ENCODE measurements at places on chromosomes 1 and 21. TPM values are rescaled to one million over a fixed set of nuclear protein-coding genes. Genes with fewer than 3 reads are reported as not detected.
A peak's percentile ranks its signal among the peaks of the same experiment; 100 is the strongest.

- H3K27ac ChIP-seq = no peak overlapping the region
- H3K4me1 ChIP-seq = peaks cover 23% of the 10 kb centered on the region
- no peak overlapping the region for H3K4me3 ChIP-seq
- no peaks in the 10 kb centered on the region for H3K27me3 ChIP-seq
- DNase-seq = no peak
- no peaks in the 10 kb centered on the region for H3K36me3 ChIP-seq
Measured at GRCh38 chr1:24283326-24284155, 35.6 kb upstream of the GRHL3 start.

DNA sequence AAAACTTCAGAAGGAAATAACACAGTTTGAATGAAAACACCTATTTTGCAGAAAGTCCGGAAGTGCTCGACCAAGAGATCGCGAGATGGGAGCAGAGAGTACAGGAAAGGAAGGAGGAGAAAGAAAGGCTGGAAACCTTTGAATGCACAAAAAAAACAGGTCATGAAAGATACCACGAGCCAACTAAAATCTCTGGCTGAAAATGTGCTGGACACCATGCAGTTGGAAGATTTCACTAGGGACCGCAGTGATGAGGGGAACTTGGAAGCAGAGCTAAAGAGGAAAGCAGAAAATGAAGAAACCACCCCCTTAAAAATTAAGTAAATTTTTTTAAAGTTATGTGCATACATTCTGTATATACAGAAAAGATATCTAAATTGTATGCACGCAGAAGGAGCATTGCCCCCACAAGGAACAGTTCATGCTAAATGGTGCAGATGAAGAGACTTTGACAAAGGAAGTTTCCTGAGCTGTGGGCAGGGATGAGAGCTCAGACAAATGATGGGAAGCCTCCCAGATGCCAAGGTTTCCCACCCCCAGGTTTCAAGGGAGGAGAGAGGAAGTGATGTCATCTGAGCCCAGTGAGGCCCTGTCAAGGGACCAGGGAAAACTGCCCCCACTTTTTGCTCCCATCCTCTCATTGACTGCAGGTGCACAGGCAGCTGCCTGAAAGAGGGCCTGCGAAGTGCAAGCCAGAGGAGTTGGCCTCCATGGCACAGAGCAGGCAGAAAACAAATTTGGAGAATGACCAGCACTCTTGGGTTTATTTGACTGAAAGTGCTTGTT is 52.5 kb downstream of the ETS2 start:
- no peaks in the 10 kb centered on the region for H3K4me1 ChIP-seq
- no peaks in the 10 kb centered on the region for H3K27me3 ChIP-seq
- no peak overlapping the region for H3K27ac ChIP-seq

DNA sequence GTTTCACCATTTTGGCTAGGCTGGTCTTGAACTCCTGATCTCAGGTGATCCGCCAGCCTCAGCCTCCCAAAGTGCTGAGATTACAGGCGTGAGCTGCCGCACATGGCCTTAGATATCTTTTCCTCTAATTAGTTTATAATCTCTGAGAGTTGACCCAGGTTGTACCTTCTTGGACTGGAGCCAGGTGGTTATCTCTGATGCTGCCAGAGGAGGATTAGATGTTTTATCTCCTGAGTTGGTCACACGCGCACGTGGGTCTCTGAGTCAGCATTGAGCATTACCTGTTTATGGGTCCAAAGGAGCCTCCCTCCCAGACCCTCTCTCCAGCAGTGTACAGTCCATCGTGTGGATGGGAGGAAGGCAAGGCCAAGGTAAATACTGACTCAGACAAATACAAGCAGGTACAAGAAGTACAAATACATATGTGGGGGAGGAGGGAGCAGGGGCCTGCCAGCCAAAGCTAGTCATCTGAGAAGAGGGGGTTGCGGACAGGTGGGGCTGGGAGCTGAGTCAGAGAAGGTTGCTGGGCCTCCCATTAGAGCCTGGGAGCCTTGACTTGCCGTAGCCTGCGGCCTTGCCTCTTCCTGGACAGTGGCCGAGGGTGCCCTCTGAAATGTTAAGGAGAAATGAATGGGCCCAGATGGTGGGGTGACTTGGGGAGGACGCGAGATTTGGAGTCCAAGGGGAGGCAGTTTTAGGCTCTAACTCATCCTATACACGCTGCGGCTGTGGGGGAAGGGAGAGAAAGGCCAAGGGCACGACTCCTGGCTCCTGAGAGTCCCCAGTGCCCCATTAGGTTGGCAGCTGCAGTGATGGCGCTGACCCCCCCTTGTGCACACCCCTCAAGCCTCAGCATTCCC is 13.1 kb downstream of the IL6R start:
- no peaks in the 10 kb centered on the region for H3K36me3 ChIP-seq
- peaks cover 86% of the 10 kb centered on the region for H3K4me1 ChIP-seq
- no peaks in the 10 kb centered on the region for H3K27me3 ChIP-seq
- peak overlapping the region; percentile 94 for H3K27ac ChIP-seq
- DNase-seq = peak; percentile 98

DNA sequence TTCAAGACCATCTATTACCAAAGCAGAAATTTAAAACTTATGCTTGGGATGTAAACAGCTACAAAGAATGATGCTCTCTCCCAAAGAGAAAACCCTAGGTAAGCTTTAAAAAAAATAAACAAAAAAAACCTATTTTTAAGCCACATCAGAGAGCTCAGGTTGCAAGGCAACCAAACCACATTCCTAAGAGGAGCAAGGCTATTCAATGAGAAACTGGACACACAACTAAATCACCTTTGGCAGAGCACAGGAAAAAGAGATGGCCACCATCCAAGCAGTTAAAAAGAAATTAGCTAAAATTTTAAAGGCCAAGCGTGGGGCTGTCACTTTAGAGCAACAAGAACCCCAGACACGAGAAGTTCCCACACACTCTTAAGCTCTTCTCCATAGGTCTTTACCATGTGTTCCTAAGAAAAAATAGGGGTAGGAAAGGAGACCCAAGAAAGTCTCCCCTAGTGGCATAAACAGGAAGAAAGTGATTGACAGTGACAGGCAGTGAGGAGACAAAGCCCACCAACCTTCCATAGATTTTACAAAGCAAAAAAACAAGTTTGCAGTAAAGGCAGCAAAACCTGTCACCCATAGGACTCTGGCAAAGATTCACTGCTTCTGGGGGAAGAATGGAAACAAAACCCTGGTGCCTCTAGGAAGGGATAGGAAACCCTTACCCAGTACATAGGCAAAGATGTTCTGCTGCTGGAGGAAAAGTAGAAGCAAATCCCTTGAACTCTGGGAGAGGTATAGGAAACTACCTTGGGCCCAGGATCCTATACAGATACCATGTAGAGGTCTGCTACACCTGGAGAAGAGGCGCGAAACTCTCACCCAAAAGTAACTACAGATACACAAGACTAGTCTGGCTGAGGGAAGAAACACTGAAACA is 68.5 kb downstream of the FOXJ3 start:
- no peaks in the 10 kb centered on the region for H3K36me3 ChIP-seq
- H3K27ac ChIP-seq = no peak overlapping the region
- no peaks in the 10 kb centered on the region for H3K4me1 ChIP-seq
- H3K27me3 ChIP-seq = no peaks in the 10 kb centered on the region
- DNase-seq = no peak
- no peak overlapping the region for H3K4me3 ChIP-seq

Gene ARHGAP30
- total RNA-seq = 3.4 TPM

GRCh38 chr1:152458384-152459185 is 44.5 kb upstream of the CRNN start:
- peak; percentile 72 for DNase-seq
- H3K36me3 ChIP-seq = no peaks in the 10 kb centered on the region
- H3K4me1 ChIP-seq = no peaks in the 10 kb centered on the region
- no peak overlapping the region for H3K27ac ChIP-seq
- no peak overlapping the region for H3K4me3 ChIP-seq
- no peaks in the 10 kb centered on the region for H3K27me3 ChIP-seq

- H3K36me3 ChIP-seq = peaks cover 4% of the 10 kb centered on the region
- H3K4me1 ChIP-seq = peaks cover 6% of the 10 kb centered on the region
- DNase-seq = no peak
- H3K27me3 ChIP-seq = no peaks in the 10 kb centered on the region
- H3K4me3 ChIP-seq = no peak overlapping the region
Measured at GRCh38 chr1:151315565-151316235, 11.5 kb downstream of the PI4KB start.

Gene TEDDM1
- total RNA-seq = not detected

GRCh38 chr1:60262701-60263100 is 189.1 kb upstream of the C1orf87 start:
- H3K4me1 ChIP-seq = peaks cover 14% of the 10 kb centered on the region
- H3K36me3 ChIP-seq = no peaks in the 10 kb centered on the region
- DNase-seq = no peak
- no peaks in the 10 kb centered on the region for H3K27me3 ChIP-seq
- H3K27ac ChIP-seq = no peak overlapping the region
- no peak overlapping the region for H3K4me3 ChIP-seq

Gene DLGAP3
- not detected for total RNA-seq

Gene PCBP3
- total RNA-seq = 0.61 TPM

Gene PSMG1
- 21.9 TPM for total RNA-seq

DNA sequence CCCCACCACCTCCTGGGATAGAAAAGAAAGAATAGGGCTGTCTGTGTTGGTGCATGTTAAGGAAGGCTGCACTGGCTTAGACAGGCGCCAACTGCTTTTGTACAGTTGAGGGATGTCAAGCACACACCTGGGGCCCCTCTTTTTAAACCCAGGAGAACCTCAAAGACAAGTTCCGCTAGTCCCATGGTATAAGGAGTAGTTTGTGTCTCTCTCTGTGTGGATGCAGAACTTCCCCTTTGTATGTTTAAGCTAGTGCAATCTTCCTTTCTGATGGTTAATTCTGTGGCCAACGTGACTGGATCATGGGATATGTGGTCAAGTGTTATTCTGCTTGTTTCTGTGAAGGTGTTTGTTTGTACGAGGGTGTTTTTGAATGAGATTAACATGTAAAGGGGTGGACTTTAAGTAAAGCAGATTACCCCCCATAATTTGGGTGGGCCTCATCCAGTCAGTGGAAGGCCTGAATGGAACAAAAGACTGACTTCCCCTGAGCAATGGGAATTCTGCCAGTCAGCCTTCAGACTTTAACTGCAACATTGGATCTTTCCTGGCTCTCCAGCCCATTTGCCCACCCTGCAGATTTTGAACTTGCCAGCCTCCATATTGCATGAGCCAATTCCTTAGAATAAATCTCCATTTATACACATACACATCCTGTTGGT is 9.5 kb upstream of the DUSP10 start:
- no peaks in the 10 kb centered on the region for H3K4me1 ChIP-seq
- no peaks in the 10 kb centered on the region for H3K36me3 ChIP-seq
- H3K27me3 ChIP-seq = no peaks in the 10 kb centered on the region
- H3K27ac ChIP-seq = no peak overlapping the region

GRCh38 chr1:48955774-48956173 is 179.1 kb upstream of the BEND5 start:
- peak; percentile 46 for DNase-seq
- no peak overlapping the region for H3K4me3 ChIP-seq
- no peak overlapping the region for H3K27ac ChIP-seq
- H3K36me3 ChIP-seq = peaks cover 5% of the 10 kb centered on the region

- H3K27me3 ChIP-seq = no peaks in the 10 kb centered on the region
- no peaks in the 10 kb centered on the region for H3K4me1 ChIP-seq
- H3K27ac ChIP-seq = no peak overlapping the region
Measured at GRCh38 chr21:34927992-34928391, 121.1 kb downstream of the RUNX1 start.

GRCh38 chr1:201825245-201825644 is 3.7 kb upstream of the IPO9 start:
- no peak overlapping the region for H3K4me3 ChIP-seq
- DNase-seq = no peak
- no peak overlapping the region for H3K27ac ChIP-seq
- no peaks in the 10 kb centered on the region for H3K36me3 ChIP-seq
- no peaks in the 10 kb centered on the region for H3K4me1 ChIP-seq
- no peaks in the 10 kb centered on the region for H3K27me3 ChIP-seq

GRCh38 chr1:98732985-98733781 is 71.7 kb downstream of the SNX7 start:
- no peak overlapping the region for H3K4me3 ChIP-seq
- H3K27me3 ChIP-seq = no peaks in the 10 kb centered on the region
- H3K27ac ChIP-seq = no peak overlapping the region
- no peaks in the 10 kb centered on the region for H3K4me1 ChIP-seq
- no peak for DNase-seq

GRCh38 chr1:43573066-43573800 is 42.5 kb downstream of the PTPRF start:
- no peak for DNase-seq
- no peaks in the 10 kb centered on the region for H3K4me1 ChIP-seq
- no peak overlapping the region for H3K4me3 ChIP-seq
- no peaks in the 10 kb centered on the region for H3K27me3 ChIP-seq
- no peak overlapping the region for H3K27ac ChIP-seq

DNA sequence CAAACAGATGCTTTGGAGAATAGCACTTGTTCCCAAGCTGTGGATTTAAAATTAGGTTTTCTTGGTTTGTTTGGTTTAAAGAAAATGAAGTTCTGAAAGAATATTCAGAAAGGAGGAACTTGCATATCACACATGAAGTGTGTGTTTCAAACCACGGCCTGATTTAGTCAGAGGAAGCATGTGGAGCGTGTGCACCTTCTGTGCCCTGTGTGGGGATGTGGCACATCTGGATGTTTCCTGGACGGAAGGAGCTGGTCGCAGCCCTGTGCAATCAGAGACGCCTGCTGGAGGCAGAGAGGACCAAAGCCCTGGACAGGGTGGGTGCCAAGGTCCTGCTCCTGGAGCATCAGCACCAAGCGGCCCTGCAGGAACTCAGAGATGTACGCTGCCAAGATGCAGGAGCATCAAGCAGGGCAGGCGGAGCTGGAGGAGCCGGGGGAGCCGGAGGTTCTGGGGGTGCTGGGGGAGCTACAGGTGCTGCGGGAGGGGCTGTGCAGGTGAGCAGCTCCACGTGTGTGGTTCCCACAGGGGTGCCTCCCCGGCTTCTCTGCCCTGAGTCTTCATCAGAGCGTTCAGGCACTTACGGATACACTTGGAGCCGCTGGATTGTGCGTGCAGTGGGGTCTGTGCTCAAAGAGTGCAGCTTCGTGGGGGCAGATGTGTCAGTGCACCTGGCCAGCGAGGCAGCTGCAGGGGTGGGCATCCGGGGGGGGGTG is 45.7 kb downstream of the PCNT start:
- no peaks in the 10 kb centered on the region for H3K4me1 ChIP-seq
- no peak overlapping the region for H3K27ac ChIP-seq
- no peak overlapping the region for H3K4me3 ChIP-seq
- H3K36me3 ChIP-seq = peaks cover 10% of the 10 kb centered on the region
- no peaks in the 10 kb centered on the region for H3K27me3 ChIP-seq

GRCh38 chr1:76668046-76668445 is 199.2 kb upstream of the ST6GALNAC5 start:
- H3K4me1 ChIP-seq = no peaks in the 10 kb centered on the region
- no peaks in the 10 kb centered on the region for H3K27me3 ChIP-seq
- no peak overlapping the region for H3K27ac ChIP-seq

Gene MEX3A
- total RNA-seq = 1.4 TPM

GRCh38 chr21:38921511-38922251 is 116.0 kb downstream of the ETS2 start:
- no peak overlapping the region for H3K4me3 ChIP-seq
- no peaks in the 10 kb centered on the region for H3K27me3 ChIP-seq
- DNase-seq = no peak
- no peaks in the 10 kb centered on the region for H3K36me3 ChIP-seq
- peaks cover 16% of the 10 kb centered on the region for H3K4me1 ChIP-seq
- no peak overlapping the region for H3K27ac ChIP-seq

Gene ELAPOR1
- total RNA-seq = 0.17 TPM

GRCh38 chr1:19033926-19034680 is 77.6 kb upstream of the IFFO2 start:
- H3K4me1 ChIP-seq = no peaks in the 10 kb centered on the region
- no peaks in the 10 kb centered on the region for H3K36me3 ChIP-seq
- no peak for DNase-seq
- no peaks in the 10 kb centered on the region for H3K27me3 ChIP-seq
